Tibial artery (tissue), 4 donors: ENCODE measurements at places on chromosomes 2 and 18.

DNA sequence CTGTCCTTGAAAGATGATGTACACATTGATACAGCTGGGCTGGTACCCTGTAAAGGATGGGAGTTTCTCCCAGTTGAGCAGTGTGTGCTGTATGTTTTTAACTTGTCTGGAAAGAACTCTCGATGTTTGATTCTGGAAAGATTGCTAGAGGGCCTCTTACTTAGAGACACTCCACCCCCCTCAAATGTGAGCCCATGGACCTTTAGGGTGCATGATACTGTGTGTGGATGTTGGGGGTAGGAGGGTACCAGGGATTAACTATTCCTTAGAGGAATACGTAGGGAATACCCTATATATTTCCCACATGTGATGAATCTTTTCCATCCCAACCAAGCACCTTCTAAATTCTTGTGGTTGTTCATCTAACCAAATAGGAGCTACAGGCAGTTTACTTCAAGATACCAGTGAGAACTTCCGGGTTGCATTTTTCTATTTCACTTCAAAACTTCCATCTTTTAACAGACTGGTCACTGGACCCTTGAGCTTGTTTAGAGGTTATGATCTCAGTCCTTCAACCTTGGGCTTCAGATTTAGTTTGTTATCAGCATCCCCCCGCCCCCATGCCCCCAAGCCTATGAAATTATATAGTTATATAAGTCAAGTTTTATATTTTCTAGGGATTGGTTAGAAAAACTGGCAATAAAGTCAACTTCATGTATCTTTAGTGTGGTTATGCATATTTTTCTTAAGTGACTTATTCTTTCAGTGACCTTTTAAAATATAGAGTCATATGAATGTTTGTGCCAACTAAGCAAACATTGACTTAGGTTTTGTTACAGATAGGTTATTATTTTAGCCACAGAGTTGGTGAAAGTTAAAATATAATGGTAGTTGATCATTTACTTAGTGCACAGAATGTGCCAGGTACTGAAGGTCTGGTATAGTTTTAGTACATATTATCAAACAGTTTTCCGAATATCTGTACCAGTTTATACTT lies 18.2 kb downstream of the AFTPH start:
- DNase-seq = no peak
- H3K36me3 ChIP-seq = no peaks in the 10 kb centered on the region
- no peaks in the 10 kb centered on the region for H3K27me3 ChIP-seq
- H3K4me1 ChIP-seq = no peaks in the 10 kb centered on the region
- H3K4me3 ChIP-seq = no peak overlapping the region
- no peak overlapping the region for H3K27ac ChIP-seq

DNA sequence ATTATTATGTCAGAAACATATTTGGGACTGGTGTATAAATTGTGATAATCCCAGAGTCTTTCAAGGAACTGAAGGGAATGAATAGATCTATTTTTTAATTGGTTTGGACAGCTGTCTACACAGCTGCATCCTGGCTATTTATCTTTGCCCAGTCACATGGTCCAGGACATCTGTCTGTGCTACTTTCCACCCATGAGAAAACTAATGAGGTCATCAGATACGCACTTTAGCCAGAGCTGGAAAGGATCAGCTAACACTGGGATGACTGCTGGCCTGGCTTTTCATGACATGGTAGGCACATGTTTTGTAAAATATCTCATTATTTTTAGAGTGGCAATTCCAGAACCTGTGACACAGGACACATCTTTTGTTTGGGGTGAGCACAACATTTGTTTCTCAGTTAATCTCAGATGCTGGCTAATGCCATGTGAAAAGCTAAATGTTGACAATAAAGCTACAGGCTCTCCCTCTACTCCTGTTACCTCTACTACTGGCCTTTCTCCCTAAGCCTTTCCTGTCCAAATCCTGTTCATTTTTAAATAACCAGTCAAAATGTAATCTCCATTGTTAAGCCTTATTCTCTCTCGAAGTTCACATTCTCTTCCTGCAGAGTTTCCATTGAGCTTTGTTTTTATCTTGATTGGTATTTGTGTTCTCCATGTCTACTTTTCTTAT lies 500.7 kb downstream of the RIT2 start:
- no peaks in the 10 kb centered on the region for H3K36me3 ChIP-seq
- no peaks in the 10 kb centered on the region for H3K27me3 ChIP-seq
- no peak for DNase-seq
- H3K4me3 ChIP-seq = no peak overlapping the region
- no peaks in the 10 kb centered on the region for H3K4me1 ChIP-seq
- H3K27ac ChIP-seq = no peak overlapping the region

- no peak for DNase-seq
- H3K36me3 ChIP-seq = no peaks in the 10 kb centered on the region
- H3K4me1 ChIP-seq = no peaks in the 10 kb centered on the region
- H3K27ac ChIP-seq = no peak overlapping the region
These were observed 167.3 kb upstream of the HS6ST1 start for GRCh38 chr2:128485761-128486639.

DNA sequence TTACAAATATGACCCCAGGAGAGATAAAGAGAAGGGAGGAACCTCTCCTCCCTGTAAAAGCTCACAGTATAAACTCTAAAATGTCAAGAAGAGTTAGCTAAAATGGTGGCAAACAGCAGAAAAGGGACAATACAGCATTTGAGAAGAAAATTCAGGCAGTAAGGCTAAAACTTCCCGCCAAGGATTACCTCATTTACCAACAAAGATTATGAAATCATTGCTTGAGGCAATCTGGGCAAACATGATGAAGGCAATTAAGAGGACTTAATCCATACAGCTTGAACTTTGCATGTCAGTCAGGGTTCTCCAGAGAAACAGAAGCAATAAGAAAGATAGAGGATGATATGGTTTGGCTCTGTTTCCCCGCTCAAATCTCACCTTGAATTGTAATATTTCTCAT lies 81.4 kb downstream of the CMPK2 start:
- H3K27ac ChIP-seq = no peak overlapping the region
- H3K4me3 ChIP-seq = no peak overlapping the region
- no peaks in the 10 kb centered on the region for H3K4me1 ChIP-seq
- peaks cover 3% of the 10 kb centered on the region for H3K27me3 ChIP-seq
- DNase-seq = no peak

- no peaks in the 10 kb centered on the region for H3K36me3 ChIP-seq
- H3K27ac ChIP-seq = no peak overlapping the region
- peaks cover 12% of the 10 kb centered on the region for H3K27me3 ChIP-seq
- DNase-seq = no peak
- no peak overlapping the region for H3K4me3 ChIP-seq
These were observed 41.8 kb downstream of the ST8SIA5 start for GRCh38 chr18:46715062-46715461.

DNA sequence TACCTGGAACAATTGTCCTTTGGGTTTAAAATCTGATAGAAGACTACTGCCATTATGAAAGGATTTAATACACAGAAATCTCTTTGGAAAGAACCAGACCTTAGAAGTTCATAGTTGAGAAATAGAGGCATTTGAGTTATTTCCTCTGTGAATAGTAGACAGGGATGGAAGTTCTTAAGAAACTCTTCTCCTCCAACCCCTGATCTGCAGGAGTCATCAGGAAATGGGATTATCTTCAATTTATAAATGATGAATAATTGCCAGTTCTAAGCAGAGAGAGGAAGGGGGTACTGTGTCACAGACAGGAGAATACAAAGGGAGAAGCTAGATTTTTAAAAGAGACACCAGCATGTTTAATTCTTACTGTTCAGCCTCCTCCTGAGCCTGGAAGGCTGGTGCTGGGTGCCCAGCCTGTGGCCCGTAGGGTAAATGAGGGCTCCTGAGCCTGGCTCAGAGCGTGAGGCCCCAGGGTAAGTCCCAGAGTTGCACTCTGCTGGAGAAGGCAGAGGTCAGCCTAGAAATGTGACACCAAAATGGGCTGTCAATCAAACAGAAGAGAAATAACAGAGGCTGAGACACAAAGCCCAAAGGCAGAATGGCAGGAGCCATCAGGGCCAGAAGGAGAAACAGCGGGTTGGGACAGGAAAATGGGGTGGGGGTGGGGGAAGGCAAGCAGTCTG lies 58.2 kb upstream of the PKDCC start:
- peak overlapping the region; percentile 57 for H3K27ac ChIP-seq
- H3K27me3 ChIP-seq = no peaks in the 10 kb centered on the region
- no peak overlapping the region for H3K4me3 ChIP-seq
- DNase-seq = no peak

- H3K36me3 ChIP-seq = no peaks in the 10 kb centered on the region
- H3K4me3 ChIP-seq = no peak overlapping the region
- no peaks in the 10 kb centered on the region for H3K4me1 ChIP-seq
- H3K27me3 ChIP-seq = peaks cover 5% of the 10 kb centered on the region
- no peak overlapping the region for H3K27ac ChIP-seq
These were observed 25.1 kb downstream of the ADRA2B start for GRCh38 chr2:96091141-96091710.

DNA sequence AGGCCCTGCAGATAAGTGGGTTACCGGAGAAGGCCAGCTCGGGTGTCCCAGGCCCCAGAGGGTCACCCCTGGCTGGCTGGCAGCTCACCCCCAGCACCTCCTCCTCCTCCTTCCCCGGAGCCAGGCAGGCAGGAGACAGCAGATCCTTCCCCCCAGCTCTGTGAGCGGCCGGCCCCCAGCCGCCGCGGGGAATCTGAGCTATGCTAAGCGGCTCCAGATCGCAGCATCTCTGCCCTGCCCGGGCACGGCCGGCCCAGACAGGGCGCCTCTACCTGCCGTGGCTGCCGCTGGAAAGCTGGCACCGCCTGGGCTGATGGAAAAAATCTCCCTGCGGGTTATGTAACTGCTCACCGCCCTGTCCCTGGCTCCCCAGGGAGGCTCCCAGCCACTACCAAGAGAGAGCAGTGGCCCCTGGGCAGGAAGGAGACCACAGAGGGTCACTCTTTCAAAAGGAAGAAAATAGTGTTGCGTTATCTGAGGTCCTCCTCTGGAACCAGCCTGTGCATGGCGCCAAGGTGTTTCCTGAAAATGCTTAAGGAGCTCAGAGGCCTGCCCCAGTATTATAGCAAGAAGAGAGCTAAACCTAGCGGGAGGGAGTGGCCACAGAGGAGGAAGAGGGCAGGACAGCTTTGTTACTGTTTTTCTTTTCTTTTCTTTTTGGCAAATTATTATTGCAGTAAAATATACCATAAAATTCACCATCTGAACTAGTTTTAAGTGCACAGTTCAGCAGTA lies 179.0 kb downstream of the SMAD7 start:
- no peak for DNase-seq
- H3K27ac ChIP-seq = peak overlapping the region; percentile 85
- no peak overlapping the region for H3K4me3 ChIP-seq
- H3K36me3 ChIP-seq = peaks cover 19% of the 10 kb centered on the region
- no peaks in the 10 kb centered on the region for H3K27me3 ChIP-seq

GRCh38 chr2:82027921-82028615 lies 1723.5 kb upstream of the LRRTM1 start:
- no peaks in the 10 kb centered on the region for H3K4me1 ChIP-seq
- H3K27me3 ChIP-seq = no peaks in the 10 kb centered on the region
- no peak for DNase-seq

- H3K36me3 ChIP-seq = no peaks in the 10 kb centered on the region
- H3K27me3 ChIP-seq = no peaks in the 10 kb centered on the region
- peak overlapping the region; percentile 48 for H3K27ac ChIP-seq
- no peak overlapping the region for H3K4me3 ChIP-seq
- peaks cover 37% of the 10 kb centered on the region for H3K4me1 ChIP-seq
- peak; percentile 43 for DNase-seq
These were observed 67.7 kb downstream of the NCK2 start for GRCh38 chr2:105812180-105813044.

- H3K27me3 ChIP-seq = no peaks in the 10 kb centered on the region
- no peak for DNase-seq
- H3K36me3 ChIP-seq = no peaks in the 10 kb centered on the region
- no peak overlapping the region for H3K4me3 ChIP-seq
- no peaks in the 10 kb centered on the region for H3K4me1 ChIP-seq
These were observed 142.7 kb downstream of the ADCYAP1 start for GRCh38 chr18:1047406-1047805.

DNA sequence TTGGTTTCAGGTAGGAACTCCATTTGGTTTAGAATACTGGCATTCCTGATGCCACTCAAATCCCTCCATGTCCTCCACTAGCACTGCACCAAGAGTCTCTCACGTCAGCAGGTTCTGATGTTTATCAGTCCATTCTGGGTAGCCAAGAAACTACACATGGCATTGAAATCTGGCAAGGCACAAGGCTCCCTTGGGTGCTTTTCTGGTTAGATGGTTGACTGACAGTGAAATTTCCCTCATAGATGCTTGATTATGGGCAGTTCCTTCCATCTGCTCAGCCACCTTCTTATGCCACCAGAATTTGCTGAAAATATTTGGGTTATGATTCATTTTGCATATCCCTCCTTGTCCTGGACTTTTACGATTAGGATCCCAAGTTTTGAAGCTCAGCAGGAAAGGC lies 32.6 kb downstream of the EDAR start:
- no peak overlapping the region for H3K4me3 ChIP-seq
- no peak overlapping the region for H3K27ac ChIP-seq
- no peak for DNase-seq
- H3K4me1 ChIP-seq = no peaks in the 10 kb centered on the region

- H3K36me3 ChIP-seq = no peaks in the 10 kb centered on the region
- no peak overlapping the region for H3K27ac ChIP-seq
- H3K4me1 ChIP-seq = no peaks in the 10 kb centered on the region
- H3K4me3 ChIP-seq = no peak overlapping the region
These were observed 1.1 kb upstream of the SP9 start for GRCh38 chr2:174333372-174334277.

DNA sequence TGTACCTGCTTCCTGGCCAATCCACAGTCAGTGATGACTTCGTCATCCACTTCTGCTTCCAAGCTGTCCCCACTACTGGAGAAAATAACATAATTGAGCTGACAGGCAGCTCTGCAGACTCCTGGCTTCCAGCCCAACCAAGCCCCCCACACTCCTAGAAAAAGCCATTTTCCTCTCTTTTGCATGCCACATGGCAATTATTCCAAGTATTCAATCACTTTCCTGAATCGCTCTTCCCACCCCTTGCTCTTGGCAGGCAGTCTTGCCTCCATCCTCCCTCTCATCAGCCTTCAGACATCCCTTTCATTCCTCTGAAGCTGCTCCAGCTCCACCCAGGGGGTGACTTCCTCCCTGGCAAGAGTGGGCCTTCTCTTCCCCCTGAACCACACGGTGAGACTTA lies 14.3 kb upstream of the ST8SIA5 start:
- no peaks in the 10 kb centered on the region for H3K36me3 ChIP-seq
- no peak for DNase-seq
- no peaks in the 10 kb centered on the region for H3K27me3 ChIP-seq
- H3K4me3 ChIP-seq = no peak overlapping the region
- H3K27ac ChIP-seq = no peak overlapping the region

DNA sequence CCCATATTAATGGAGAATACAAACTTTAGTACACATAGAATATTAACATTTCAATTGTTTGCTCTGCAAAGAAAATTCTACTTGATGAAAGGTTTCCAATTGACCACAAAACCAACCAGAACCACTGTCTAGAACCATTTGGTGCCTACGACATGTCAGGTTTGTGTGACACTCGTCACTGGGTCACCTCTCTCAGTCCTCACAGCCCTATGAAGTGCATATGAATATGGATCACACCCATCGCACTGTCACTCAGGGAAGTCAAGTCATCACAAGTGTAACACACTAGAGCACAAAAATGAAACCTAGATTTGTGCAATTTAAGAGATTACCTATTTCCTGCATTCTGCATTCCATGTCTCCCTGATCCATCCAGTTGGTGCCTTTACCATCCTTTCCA lies 43.7 kb downstream of the PTPN2 start:
- peaks cover 4% of the 10 kb centered on the region for H3K36me3 ChIP-seq
- DNase-seq = no peak
- no peaks in the 10 kb centered on the region for H3K27me3 ChIP-seq
- H3K27ac ChIP-seq = no peak overlapping the region
- H3K4me3 ChIP-seq = no peak overlapping the region
